Pancreas (tissue), 10 donors: ENCODE measurements at places on chromosomes 2 and 18. TPM values are rescaled to one million over a fixed set of nuclear protein-coding genes. Genes with fewer than 3 reads are reported as not detected.

Gene CFAP65
- 0.12 TPM for total RNA-seq

Gene CACNB4
- total RNA-seq = 1.2 TPM

Gene AKAIN1
- not detected for total RNA-seq

Gene C2orf81
- total RNA-seq = 1.2 TPM

Gene CCBE1
- total RNA-seq = 1.5 TPM

Gene XIRP2
- total RNA-seq = not detected

Gene CFC1
- 64.6 TPM for total RNA-seq

Gene BABAM2
- 15.7 TPM for total RNA-seq

Gene TDRD15
- total RNA-seq = not detected

Gene SOCS6
- 11.5 TPM for total RNA-seq

Gene CLHC1
- total RNA-seq = 5.2 TPM

Gene LNPK
- total RNA-seq = 14.8 TPM

Gene PROM2
- total RNA-seq = 9.5 TPM

Gene CD226
- total RNA-seq = 0.32 TPM

Gene LCT
- total RNA-seq = not detected

Gene NPAS2
- 33.4 TPM for total RNA-seq

Gene CCDC102B
- total RNA-seq = 2.8 TPM

Gene CNDP1
- 0.12 TPM for total RNA-seq

Gene LHCGR
- total RNA-seq = not detected

Gene ADD2
- total RNA-seq = 4.2 TPM

Gene EIF4E2
- total RNA-seq = 17.8 TPM
